ENCODE measurements at places on chromosomes 6 and 20. TPM values are rescaled to one million over a fixed set of nuclear protein-coding genes. Genes with fewer than 3 reads are reported as not detected.

The SNAP25 gene
- total RNA-seq, result not detected

The DEFB128 gene
- not detected for total RNA-seq

The EDN1 gene
- total RNA-seq, result 3.4 TPM

The CST4 gene
- total RNA-seq, result not detected

The CST2 gene
- total RNA-seq, result not detected

The SLC22A2 gene
- not detected for total RNA-seq

The TNNC2 gene
- total RNA-seq, result not detected

The ANKEF1 gene
- 8.6 TPM for total RNA-seq

The CLIC5 gene
- total RNA-seq, result not detected

The TCF15 gene
- total RNA-seq, result not detected

The TENT5A gene
- total RNA-seq, result 1.1 TPM

The RAD21L1 gene
- not detected for total RNA-seq

The MTHFD1L gene
- 54.3 TPM for total RNA-seq

The FRMD1 gene
- not detected for total RNA-seq

The WASF1 gene
- 24.6 TPM for total RNA-seq

The TAGAP gene
- not detected for total RNA-seq

The ZNF341 gene
- total RNA-seq, result 1.9 TPM

The GNMT gene
- total RNA-seq, result not detected

The RNF144B gene
- total RNA-seq, result 16.9 TPM

The ULBP2 gene
- 14.1 TPM for total RNA-seq

The TINAG gene
- not detected for total RNA-seq

The LPIN3 gene
- 9.3 TPM for total RNA-seq

The RNF5 gene
- total RNA-seq, result 64.1 TPM

The SRMS gene
- total RNA-seq, result 0.39 TPM

The DACT2 gene
- total RNA-seq, result 0.16 TPM

The EYA4 gene
- not detected for total RNA-seq

The TP53TG5 gene
- total RNA-seq, result not detected

The RUNX2 gene
- total RNA-seq, result 2.1 TPM

The LTV1 gene
- total RNA-seq, result 20.7 TPM

The HLA-DRB5 gene
- not detected for total RNA-seq

The SUPT3H gene
- 4.9 TPM for total RNA-seq

The VSX1 gene
- total RNA-seq, result not detected

The OR2H2 gene
- not detected for total RNA-seq

The HSD17B8 gene
- 27.4 TPM for total RNA-seq

The PNLDC1 gene
- not detected for total RNA-seq

The GUCA1A gene
- total RNA-seq, result 0.11 TPM

The TRIM31 gene
- not detected for total RNA-seq

The SLC22A16 gene
- not detected for total RNA-seq

The ZNF133 gene
- 15.4 TPM for total RNA-seq

The GTSF1L gene
- total RNA-seq, result not detected

All from hair follicular keratinocyte (primary cell).